ENCODE measurements at places on chromosomes 13 and 19.
A peak's percentile ranks its signal among the peaks of the same experiment; 100 is the strongest.

DNA sequence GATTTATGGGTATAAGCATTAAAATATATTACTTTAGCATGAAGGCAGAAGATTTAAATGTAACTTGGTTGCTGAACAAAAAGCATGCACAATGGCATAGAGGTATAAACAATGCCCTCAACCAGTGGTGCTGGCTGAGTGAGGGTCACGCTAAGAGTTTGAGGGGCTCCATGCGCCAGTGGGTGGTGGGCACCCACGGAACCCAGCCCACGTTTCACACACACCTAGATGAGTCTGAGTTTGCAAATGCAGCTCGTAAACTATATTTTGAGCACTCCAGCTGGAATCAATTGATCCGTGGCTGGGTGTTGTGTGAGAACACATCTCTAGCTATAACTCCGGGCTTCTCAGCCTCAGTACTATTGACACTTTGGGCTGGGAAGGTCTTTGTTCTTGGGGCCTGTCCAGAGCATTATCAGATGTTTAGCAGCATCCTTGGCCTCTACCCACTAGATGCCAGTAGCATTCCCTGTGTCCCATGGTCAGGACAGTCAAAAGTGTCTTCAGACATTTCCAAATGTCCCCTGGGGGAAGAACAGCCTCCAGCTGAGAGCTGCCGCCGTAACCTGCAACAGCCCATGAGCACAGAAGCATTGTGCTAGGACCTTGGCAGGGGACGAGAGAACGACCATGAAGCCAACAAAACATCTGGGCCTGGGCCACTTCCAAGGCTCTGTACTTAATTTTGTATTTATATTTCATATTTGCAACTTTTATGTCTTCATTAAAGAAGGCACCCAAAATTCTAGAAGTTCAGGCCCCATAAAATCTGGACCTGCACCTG lies 108.1 kb upstream of the SOX1 start:
- no peak for DNase-seq

DNA sequence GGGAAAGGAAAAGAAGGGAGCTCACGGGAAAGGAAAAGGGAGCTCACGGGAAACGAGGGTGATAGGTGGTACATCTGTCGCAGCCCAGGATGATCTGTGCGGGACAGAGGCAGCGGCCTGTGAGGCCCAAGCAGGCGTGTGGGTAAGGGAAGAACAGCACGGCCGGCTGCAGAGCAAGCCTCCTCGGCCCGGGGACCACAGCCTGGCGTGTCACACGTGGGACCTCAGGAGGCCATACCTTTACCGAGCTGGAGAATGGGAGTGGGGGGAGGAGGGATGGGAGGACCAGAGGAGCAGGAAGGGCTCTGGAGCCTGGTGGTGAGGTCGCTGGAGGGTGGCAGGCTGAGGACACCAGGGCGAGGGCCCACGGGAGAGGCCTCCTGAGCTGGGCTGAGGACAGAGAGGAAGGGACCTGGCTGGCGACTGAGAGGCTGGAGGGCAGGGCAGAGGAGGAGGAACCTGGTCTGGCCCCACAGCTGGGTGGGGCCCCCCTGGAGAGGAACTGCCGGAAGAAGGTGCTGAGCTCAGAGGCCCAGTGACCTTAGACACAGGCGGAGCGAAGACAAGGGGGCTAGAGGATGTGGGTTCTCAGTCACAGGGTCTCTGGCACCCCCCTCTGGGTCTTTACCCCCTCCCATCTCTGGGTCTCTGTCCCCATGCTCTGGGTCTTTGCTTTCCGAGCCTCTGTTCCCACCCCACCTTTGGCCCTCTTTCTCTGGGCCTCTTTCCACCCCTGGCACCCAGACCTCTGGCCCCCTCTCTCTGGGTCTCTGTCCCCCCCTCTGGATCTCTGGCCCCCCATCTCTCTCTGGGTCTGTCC lies 2.9 kb upstream of the FTL start:
- no peak for DNase-seq

DNA sequence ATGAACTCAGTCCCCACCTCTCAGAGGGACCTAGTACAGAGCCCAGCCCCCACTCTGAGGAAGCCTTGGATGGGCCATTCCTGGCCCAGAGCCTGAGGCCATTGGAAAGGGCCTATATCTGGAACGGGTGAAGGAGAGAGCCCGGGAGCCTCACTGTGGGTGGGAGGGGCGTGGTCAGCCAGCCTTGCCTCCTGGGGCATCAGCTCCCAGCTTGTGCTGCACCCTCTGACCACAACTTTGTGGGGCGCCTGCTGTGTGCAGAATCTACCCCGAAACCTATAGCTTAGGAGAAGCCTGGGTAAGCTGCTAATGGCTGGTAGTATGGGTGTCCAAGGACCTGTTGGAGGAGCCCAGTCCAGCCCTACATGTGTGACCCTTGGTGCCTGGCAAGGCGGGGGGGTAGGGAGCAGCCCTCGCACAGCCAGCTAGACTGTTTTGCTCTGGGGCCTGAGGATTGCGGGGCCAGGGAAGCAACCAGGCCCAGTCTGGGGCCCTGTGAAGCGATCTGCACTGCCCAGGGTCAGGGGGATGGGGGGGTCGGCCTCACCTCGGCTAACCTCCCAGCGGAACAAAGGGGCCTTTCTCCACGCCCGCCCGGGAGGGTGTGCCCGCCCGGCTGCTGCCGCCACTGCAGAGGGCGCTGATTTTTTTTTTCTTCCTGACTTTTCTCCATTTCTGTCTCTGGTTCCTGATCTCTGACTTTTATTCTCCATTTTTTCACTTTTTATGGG lies 42.3 kb downstream of the LYL1 start:
- DNase-seq, result no peak

DNA sequence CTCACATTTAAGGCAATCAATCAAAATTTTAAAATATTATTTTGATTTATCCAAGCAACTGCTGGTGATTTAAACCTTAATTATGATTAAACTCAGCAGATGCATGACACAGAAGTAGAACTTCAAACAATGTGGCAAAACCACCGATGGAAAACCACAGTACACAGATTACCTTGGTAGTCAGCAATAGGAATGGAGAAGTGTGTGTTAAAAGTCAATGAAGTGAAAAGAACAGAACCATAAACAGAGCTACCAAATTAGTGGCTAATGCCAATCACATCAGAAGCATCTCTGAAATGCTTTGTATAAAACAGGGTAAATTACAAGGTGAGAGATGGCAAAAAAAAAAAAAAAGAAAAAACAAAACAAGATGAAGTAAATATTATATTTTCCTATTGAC lies 31.2 kb downstream of the KATNAL1 start:
- no peak for DNase-seq

GRCh38 chr13:80499536-80500290 lies 158.8 kb upstream of the SPRY2 start:
- DNase-seq, result no peak

GRCh38 chr19:35449359-35450043 lies 1.4 kb downstream of the FFAR2 start:
- DNase-seq, result no peak

- peak; percentile 42 for DNase-seq
These were observed 3.7 kb upstream of the ARHGAP45 start for GRCh38 chr19:1063030-1063908.

DNA sequence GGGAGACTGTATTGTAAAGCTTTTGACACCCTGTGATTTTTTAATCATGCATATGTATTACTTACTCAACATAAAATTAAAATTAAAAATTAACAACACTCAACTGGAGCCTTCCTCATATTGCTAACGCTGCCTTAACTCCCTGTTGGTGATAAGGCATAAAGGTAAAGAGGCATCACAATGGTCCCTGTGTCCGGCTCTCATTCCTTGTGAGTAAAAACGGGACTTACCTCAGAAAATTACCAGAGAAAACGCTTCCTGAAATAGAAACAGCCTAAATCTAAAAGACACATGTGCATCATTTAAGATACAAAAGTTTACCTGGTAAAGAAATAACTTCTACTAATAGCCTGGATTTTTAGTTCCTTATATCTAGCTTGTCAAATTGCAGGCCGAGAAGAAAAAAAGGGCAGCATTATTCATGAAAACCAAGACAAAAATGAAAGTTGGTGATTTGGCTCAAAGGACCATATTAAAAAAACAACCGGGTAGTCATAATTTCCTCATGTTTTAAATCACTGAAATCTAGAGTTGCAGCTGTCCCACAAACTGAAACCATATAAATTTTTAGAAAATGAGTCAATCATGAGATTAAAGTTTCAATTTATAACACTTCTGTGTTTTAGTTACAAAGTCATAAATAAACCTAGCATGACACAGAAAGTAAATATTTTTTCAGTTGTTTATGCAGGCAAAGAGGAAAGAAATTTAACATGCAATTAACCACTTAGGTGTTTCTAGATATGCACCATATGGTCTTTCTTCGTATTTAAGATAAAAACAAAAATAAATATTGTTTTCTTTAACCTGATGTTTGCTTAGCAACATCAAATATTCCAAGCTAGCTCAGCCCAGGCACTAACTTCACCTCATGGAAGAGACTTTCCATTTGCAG lies 94.7 kb downstream of the MIPEP start:
- DNase-seq, result no peak

DNA sequence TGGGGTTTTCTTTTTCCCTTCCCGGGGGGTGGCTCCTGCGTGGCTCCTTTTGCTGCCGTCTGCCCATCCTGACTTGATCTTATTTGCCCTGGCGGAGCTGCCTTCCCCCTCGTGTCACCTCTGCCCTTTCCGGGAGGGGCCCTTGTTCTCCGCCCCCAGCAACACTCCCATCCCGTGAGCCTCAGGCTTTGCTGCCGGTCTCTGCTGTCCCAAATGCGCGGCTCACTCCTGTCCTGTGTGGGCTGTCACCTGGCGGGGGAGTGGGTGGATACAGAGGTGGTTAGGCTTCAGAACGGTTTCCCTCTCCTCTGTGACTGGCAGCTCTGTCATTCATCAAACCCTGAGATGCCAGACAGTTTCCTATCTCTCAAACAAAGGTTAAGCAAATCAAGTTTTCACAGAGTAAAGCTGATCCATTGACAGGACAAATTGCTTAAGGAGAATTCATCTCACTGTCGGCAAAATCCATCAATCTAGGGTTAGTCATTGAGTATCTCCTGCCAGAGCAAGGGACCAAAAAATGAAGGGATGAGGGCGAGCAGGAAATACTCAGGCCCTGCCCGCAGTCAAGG lies 84.0 kb downstream of the ANKRD10 start:
- no peak for DNase-seq

DNA sequence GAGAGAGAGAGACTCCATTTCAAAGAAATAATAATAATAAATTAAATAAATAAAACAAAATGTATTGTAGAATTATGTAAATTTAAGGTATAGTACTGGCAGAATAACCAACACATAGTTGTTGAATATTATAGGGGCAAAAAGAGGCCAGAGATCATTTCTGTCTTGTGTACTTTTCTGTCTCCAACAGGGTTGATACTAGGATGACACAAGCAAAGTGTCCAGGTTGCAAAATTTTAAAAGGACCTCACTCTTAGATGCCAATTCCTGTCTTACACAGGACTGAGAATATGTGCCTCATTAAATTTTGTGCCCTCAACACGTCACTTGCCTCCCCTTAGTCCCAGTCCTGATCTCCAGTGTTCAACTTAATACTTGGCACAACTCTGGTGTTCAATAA lies 2.2 kb upstream of the AP2S1 start:
- DNase-seq, result no peak

DNA sequence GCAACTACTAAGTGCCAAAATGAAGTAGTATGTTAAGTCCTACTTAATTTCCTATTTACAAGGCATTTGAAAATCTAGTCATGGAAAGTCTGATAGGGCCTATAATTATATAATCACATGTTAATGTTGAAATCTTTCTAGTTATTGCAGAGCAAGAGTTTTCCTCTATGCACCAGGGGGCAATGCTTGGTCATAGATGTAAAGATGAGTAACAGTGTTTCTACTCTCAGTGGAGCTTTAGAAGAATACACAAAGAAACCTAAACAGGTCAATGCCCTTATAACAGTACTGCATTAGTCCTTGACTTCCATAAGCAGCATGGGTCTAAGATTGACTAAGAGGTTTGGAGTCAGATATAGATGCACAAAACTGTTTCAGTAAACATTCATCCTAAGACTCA lies 218.7 kb downstream of the KCTD12 start:
- no peak for DNase-seq

- no peak for DNase-seq
These were observed 62.1 kb upstream of the ZNF536 start for GRCh38 chr19:30309905-30310601.

GRCh38 chr19:897442-898039 lies 4.3 kb downstream of the RNU6-9 start:
- no peak for DNase-seq

DNA sequence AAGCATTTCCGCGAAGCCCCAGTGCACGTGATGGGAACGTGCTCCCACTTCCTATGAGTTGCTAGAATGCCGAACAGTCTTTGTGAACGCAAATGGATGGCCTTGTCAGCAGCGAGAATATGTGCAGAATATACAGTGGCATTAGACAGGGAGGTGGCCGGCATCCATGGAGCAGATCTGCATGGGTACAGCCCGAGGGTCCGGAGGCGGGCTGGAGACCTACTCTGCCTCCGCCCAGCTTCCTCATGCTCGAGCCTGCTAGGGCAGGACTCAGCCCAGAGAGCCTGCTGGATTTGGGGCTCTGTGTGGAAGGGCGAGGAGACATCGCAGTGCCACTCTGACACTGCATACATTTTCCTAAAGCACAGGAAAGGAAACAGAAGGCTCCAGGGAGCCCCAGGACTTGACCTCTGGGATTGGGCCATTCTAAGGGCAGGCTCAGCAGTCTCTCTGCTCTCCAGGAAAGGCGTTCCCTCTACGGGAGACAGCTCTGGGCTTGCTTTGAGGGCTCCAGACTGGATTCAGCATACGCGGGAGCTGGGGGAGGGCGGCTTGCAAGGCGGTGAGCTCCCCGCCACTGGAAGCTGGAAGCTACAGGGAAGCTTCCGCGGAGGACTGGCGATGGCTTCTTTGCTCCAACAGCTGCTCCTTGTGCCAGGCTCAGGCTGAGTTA lies 55.9 kb upstream of the UQCRFS1 start:
- DNase-seq, result no peak

- DNase-seq, result peak; percentile 93
These were observed 8.4 kb downstream of the PEAK3 start for GRCh38 chr19:2273356-2274184.

Data from nephron progenitor cell (in vitro differentiated cells).